ENCODE measurements at places on chromosomes 11 and 22.

- no peak for DNase-seq
Measured at GRCh38 chr11:2132246-2132645, 6.9 kb downstream of the IGF2 start.

GRCh38 chr11:7451520-7451919, 33.8 kb upstream of the OLFML1 start:
- DNase-seq = no peak

- no peak for DNase-seq
Measured at GRCh38 chr11:95378789-95379188, 147.8 kb upstream of the SESN3 start.

DNA sequence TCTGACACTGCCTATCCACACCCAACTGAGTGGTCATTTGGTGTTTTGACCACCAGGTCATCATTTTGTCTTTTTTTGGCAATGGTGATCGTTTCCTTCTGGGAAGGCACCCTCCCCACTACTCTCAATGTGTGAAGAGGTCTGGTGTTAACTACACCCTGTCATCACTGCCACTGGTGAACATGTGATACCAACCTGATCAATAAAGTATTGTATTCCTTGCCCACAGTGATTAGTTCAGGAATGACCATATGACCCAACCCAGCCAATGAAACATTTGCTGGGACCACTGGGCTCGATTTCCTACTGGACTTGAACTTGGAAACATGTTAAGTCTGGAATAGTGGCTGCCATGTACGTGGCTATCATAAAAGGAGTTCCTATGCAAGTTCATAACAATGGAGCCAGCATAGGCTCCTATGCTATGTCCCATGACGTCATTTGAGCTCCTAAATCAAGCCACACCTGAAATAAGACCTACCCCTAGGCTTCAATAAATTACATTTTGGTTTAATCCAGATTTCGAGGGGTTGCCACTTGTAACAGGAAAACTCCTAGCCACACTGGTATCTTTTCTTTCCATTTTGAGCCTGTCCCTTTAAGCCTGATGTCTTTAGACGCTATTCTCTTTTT, 51.1 kb downstream of the CHST1 start:
- no peak for DNase-seq

- DNase-seq = no peak
Measured at GRCh38 chr11:123129920-123130319, 65.1 kb downstream of the CLMP start.

GRCh38 chr11:17432002-17432401, 43.5 kb upstream of the KCNJ11 start:
- no peak for DNase-seq

DNA sequence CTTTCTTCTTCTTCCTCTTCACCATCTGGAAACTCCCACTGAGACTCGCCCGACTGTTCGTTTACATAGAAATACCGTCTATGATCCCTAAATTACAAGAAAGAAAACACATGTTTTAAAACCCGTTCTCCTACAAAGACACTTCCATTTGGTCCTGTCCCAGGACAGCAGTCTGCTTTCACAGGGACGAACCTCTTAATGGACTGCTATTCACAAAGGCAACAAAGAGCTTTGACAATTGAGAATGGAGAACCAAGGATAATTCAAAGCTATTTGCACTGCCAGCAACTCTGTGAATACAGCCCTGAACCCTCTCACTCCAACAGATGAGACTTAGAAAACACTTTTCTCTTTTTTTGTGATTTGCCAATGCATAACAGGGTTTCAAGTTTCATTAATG, 16.3 kb upstream of the AGBL2 start:
- DNase-seq = no peak

- DNase-seq = no peak
Measured at GRCh38 chr11:114197799-114198500, 98.2 kb upstream of the NNMT start.

DNA sequence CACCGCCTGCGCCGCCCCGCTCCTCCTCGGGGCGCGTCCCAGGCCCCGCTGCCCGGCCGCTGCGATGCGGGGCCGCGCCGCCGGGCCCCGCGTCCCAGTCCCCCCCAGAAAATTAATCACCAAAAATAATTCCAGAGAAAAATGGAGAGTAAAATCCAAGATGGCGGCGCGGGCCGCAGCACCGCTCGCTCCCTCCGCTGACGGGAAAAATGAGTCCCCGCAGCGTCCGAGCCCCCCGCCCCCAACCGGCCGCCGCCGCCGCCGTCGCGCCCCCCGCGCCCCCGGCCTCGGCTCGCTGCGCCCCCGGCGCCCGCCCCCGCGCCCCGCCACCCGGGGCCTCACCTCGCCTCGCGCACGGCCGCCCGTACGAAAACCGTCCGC, at the start of gene KMT5B:
TSS of gene KMT5B (minus strand) at position 162 of the 381 bp plus-strand sequence. CDS start 23,220 bp downstream, outside the sequence.
- DNase-seq = no peak

DNA sequence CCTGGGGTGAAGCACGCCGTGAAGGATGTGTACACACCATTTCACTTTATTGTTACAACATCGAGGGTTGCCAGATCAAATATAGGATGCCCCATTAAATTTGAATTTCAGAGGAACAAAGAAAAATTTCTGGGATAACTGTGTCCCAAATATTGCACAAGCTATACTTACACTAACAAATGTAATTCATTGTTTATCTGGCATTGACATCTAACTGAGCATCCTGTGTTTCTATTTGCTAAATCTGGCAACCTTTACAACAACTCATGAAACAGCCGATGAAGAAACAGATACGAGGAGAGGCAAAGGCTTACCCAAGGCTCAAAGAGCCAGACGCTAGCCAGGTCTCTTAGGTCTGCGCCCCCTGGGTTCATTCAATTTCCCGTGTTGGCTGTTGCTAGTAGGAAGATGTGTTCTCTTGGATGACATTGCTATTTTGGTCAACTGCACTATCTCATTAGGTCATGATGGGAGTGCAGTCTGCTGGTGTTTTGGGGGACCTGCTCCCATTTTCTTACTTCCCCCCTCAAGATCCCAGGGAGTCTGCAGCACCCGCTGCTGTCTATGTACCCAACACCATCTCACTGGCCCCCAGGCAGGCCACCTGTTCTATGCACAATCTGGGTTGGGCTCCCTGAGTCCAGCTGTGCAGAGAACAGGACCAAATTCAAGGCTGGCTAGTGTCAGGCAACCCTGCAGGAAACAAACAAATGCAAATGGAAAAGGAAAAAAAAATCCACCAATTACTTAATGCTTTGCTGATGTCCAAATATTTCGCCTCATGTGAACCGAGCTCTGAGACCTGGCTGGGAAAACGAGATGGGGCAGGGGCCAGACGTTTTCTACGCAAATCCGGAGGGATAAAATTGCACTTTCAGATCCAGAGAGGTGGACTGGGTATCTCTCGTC, 560.9 kb downstream of the MIAT start:
- no peak for DNase-seq

- DNase-seq = no peak
Measured at GRCh38 chr11:8335683-8336082, 72.0 kb upstream of the LMO1 start.

GRCh38 chr11:72754149-72754543, 1.9 kb upstream of the ARAP1 start:
- DNase-seq = no peak
